MCF 10A (cell line): ENCODE measurements at places on chromosomes 5 and 9.

- H3K4me3 ChIP-seq = no peak overlapping the region
- H3K27ac ChIP-seq = no peak overlapping the region
- no peak for DNase-seq
- H3K27me3 ChIP-seq = no peaks in the 10 kb centered on the region
These were observed 106.1 kb upstream of the STC2 start for GRCh38 chr5:173434270-173434669.

DNA sequence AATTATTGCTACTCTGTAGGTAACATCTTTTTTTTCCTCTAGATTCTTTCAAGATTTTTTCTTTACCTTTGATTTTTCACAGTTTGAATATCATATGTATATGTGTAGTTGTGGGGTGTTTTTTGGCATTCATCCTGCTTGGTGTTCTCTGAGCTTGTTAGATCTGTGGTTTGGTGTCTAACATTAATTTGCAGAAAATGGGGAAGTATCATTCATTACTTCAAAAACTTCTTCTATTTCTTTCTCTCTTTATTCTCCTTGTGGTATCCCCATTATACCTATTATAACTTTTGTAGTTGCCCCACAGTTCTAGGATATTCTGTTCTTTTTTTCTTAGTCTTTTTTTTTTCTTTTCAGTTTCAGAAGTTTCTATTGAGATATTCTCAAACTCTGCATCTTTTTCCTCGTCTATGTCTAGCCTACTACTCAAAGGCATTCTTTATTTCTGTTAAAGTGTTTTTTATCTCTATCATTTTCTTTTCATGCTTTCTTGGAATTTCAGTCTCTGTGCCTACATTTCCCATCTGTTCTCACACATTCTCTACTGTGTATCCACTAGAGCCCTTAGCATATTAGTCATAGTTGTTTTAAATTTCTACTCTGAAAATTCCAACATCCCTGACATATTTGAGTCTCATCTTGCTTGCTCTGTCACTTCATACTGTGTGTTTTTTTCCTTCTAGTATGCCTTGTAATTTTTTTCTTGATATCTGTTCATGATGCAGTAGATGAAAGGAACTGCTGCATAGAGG is 60.1 kb upstream of the GNA14 start:
- H3K36me3 ChIP-seq = peaks cover 6% of the 10 kb centered on the region
- DNase-seq = no peak
- H3K27ac ChIP-seq = peak overlapping the region; percentile 60
- H3K4me1 ChIP-seq = peaks cover 35% of the 10 kb centered on the region
- H3K4me3 ChIP-seq = no peak overlapping the region

GRCh38 chr5:176575066-176575465 is 25.9 kb downstream of the CDHR2 start:
- DNase-seq = no peak
- no peaks in the 10 kb centered on the region for H3K36me3 ChIP-seq
- H3K27ac ChIP-seq = no peak overlapping the region
- peaks cover 14% of the 10 kb centered on the region for H3K4me1 ChIP-seq
- no peak overlapping the region for H3K4me3 ChIP-seq

GRCh38 chr5:39228596-39228995 is 9.2 kb upstream of the FYB1 start:
- no peaks in the 10 kb centered on the region for H3K36me3 ChIP-seq
- H3K27ac ChIP-seq = no peak overlapping the region
- no peak overlapping the region for H3K4me3 ChIP-seq
- no peaks in the 10 kb centered on the region for H3K27me3 ChIP-seq

DNA sequence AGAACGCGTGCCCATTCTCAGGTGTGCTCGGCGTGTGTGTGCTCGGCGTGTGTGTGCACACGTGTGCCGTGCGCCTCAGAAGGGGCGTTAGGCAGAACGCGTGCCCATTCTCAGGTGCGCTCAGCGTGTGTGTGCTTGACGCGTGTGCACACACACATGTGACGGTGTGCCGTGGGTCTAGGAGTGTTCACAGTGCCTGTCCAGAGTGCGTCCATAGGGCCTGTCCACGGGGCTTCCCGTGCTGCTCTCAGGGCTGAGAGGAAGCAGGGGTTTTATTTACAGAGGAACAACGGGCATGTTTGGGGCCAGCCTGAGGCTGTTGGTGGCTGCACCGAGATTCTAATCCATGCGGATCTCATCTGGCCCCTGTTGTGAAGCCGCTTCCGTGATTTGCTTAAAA is 14.2 kb upstream of the AHRR start:
- no peaks in the 10 kb centered on the region for H3K27me3 ChIP-seq
- peaks cover 70% of the 10 kb centered on the region for H3K36me3 ChIP-seq
- H3K4me1 ChIP-seq = peaks cover 10% of the 10 kb centered on the region
- no peak overlapping the region for H3K4me3 ChIP-seq

DNA sequence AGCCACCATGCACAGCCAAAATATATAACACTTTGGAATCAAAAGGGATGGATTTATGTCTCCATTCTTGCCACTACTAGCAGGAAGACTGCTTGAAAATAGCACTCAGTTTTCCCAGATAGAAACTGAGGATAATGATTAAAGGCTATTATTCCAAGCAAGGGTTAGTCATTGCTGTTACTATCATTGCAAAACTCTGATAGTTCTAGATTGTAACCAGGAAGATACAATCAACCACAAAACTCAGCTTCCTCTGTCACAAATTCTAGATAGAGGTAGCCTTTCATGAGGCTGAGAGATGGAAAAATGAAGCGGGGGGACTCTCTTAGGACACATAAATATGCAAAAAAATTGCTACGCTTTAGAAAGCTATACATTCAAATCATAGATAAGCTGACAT is 3.1 kb downstream of the ANXA1 start:
- peak overlapping the region; percentile 97 for H3K27ac ChIP-seq
- no peaks in the 10 kb centered on the region for H3K27me3 ChIP-seq
- H3K4me1 ChIP-seq = peaks cover 31% of the 10 kb centered on the region
- peak; percentile 22 for DNase-seq
- peak overlapping the region; percentile 88 for H3K4me3 ChIP-seq

DNA sequence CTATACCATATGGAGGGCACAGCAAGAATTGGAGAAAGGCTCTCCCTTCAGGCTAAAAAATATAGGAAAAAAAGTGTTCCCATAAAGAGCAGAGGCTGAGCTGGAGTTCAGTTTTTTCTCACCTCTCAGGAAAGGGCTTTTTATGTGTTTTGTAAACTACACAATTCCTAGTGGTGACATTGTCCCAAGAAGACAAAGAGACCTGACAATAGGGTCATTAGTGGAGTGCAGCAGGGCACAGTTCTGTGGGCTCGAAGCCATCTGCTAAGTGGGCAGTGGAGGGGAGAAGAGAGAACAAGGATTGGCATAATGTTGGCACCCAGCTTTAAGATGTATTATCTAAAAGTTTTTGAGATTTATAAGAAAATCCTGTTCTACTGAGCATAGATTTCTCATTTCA is 162.5 kb downstream of the HCN1 start:
- H3K36me3 ChIP-seq = no peaks in the 10 kb centered on the region
- H3K4me1 ChIP-seq = no peaks in the 10 kb centered on the region
- no peaks in the 10 kb centered on the region for H3K27me3 ChIP-seq
- DNase-seq = no peak
- H3K27ac ChIP-seq = no peak overlapping the region

- no peaks in the 10 kb centered on the region for H3K4me1 ChIP-seq
- H3K36me3 ChIP-seq = no peaks in the 10 kb centered on the region
- no peaks in the 10 kb centered on the region for H3K27me3 ChIP-seq
- no peak for DNase-seq
These were observed 117.3 kb downstream of the BRINP1 start for GRCh38 chr9:119251936-119252335.

DNA sequence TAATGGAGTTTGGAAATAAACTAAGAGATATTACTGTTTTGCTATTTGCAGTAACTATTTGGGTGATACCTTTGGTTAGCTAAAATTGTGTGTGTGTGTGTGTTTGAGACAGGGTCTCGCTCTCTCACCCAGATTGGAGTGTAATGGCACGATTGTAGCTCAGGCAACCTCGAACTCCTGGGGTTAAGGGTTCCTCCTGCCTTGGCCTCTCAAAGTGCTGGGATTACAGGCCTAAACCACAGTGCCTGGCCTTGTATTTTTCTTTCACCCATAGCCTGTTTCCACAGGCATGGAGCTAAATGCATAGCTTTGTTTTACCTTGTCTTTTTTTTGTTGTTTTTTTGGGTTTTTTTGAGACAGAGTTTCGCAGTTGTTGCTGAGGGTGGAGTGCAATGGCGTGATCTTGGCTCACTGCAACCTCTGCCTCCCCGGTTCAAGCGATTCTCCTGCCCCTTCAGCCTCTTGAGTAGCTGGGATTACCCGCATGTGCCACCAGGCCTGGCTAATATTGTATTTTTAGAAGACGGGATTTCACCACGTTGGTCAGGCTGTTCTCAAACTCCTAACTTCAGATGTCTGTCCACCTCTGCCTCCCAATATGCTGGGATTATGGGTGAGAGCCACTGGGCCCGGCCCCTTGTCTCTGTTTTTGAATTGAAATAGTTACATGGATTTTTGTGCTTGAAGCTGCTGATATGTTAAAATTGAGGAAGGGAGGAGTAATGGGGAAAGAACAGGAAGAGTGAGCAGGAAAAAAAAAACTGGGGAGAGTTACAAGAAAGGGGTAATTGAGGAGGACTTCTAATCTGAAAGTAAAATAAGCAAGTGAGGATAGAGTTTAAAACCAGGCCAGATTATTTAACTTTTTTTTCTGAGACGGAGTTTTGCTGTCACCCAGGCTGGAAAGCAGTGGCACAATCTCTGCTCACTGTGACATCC is 5.7 kb downstream of the GPBP1 start:
- H3K4me1 ChIP-seq = peaks cover 18% of the 10 kb centered on the region
- H3K4me3 ChIP-seq = peak overlapping the region; percentile 97
- H3K27ac ChIP-seq = peak overlapping the region; percentile 37
- no peaks in the 10 kb centered on the region for H3K27me3 ChIP-seq
- H3K36me3 ChIP-seq = peaks cover 75% of the 10 kb centered on the region

- peaks cover 12% of the 10 kb centered on the region for H3K36me3 ChIP-seq
- no peaks in the 10 kb centered on the region for H3K27me3 ChIP-seq
- H3K4me1 ChIP-seq = no peaks in the 10 kb centered on the region
These were observed 153.0 kb downstream of the DENND1A start for GRCh38 chr9:123776708-123777537.

- H3K4me1 ChIP-seq = no peaks in the 10 kb centered on the region
- H3K27ac ChIP-seq = no peak overlapping the region
- H3K27me3 ChIP-seq = no peaks in the 10 kb centered on the region
- DNase-seq = peak; percentile 21
These were observed 530 bp downstream of the UCK1 start for GRCh38 chr9:131530546-131530919.

DNA sequence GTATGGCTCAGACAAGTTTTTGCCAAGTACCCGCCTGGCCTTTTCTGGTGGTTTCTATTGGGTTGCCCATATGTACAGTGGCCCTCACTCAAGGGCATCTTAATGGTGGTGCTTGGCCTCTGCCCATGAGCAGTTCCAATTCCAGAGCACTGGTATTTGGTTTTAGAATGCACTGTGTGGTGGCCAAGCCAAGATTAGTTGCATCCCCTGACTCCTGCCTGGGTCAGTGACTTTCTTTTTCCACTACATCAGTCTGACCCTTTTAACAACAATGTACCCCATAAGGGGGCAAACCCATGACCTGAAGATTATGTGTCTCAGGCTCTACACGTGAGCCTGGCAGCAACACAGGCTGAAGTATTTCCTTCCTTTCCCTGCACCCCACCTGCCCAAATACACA is 34.2 kb downstream of the NPR3 start:
- H3K4me3 ChIP-seq = no peak overlapping the region
- peaks cover 5% of the 10 kb centered on the region for H3K36me3 ChIP-seq
- DNase-seq = no peak
- no peaks in the 10 kb centered on the region for H3K27me3 ChIP-seq

- H3K4me3 ChIP-seq = no peak overlapping the region
- H3K36me3 ChIP-seq = no peaks in the 10 kb centered on the region
- H3K27ac ChIP-seq = no peak overlapping the region
- H3K27me3 ChIP-seq = no peaks in the 10 kb centered on the region
These were observed 131.2 kb upstream of the PIK3R1 start for GRCh38 chr5:68084396-68084795.

DNA sequence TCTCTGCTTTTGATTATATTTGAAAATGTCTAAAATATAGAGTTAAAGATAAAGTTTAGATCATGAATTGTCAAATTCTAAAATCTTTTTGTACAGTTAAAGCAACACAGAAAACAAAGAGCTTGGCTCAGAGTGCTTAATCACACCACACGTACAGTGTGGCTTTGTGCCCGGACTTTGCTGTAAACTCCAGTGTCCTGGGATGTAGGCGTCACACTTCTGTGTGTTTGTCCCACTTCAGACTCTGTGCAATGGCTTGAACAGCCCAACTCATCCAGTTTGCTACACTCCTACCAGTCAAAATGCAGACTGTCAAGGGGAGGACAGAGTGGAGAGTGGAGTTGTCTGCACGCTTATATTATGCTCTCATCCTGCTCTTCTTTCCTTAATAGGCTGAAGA is 45.3 kb downstream of the SMARCA2 start:
- no peaks in the 10 kb centered on the region for H3K27me3 ChIP-seq
- H3K27ac ChIP-seq = no peak overlapping the region
- no peak overlapping the region for H3K4me3 ChIP-seq
- peaks cover 61% of the 10 kb centered on the region for H3K36me3 ChIP-seq

- H3K27me3 ChIP-seq = no peaks in the 10 kb centered on the region
- H3K4me1 ChIP-seq = no peaks in the 10 kb centered on the region
- DNase-seq = peak; percentile 57
- H3K4me3 ChIP-seq = no peak overlapping the region
- H3K36me3 ChIP-seq = no peaks in the 10 kb centered on the region
- no peak overlapping the region for H3K27ac ChIP-seq
These were observed 14.3 kb upstream of the FREM1 start for GRCh38 chr9:14924230-14925219.

GRCh38 chr5:108649646-108650045 is 98.1 kb upstream of the FER start:
- no peak overlapping the region for H3K4me3 ChIP-seq
- DNase-seq = no peak
- H3K27ac ChIP-seq = no peak overlapping the region
- peaks cover 6% of the 10 kb centered on the region for H3K36me3 ChIP-seq
- no peaks in the 10 kb centered on the region for H3K4me1 ChIP-seq

GRCh38 chr5:125746917-125747316 is 676.3 kb upstream of the GRAMD2B start:
- H3K4me1 ChIP-seq = peaks cover 16% of the 10 kb centered on the region
- no peaks in the 10 kb centered on the region for H3K27me3 ChIP-seq
- H3K27ac ChIP-seq = no peak overlapping the region
- H3K36me3 ChIP-seq = no peaks in the 10 kb centered on the region
- no peak for DNase-seq
- H3K4me3 ChIP-seq = no peak overlapping the region

DNA sequence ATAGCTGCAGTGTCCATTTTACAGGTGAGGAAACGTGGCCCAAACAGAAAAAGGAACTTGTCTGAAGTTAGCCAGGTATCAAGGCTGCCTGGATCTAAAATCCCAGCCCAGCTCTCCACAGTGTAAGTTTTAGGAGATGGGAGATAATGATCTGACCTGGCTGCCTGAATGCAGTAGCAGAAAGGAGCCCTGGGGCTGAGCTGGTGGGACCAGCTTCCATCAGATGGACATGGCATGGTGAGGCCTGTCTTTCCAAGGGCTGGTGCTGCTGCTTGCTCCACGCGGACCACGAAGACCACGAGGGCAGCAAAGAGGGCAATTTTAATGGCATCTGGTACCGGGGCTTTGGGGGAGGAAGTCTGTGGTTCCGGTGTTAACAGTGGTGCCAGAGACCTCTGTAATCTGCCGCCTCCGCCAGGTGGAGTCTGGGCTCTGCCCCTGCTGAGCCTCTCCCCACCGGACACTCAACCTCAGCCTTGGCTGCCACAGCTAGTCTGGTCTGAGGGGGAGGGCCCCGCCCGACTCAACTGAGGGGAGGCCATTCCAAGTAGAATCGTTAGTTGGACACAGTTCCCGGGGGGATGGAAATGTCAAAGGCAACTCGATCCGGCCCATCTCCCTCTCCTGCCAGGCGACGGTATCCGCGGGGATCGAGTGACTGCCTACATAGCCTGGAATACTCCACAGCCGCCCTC is 650 bp downstream of the MYORG start:
- peak overlapping the region; percentile 68 for H3K27ac ChIP-seq
- peak; percentile 61 for DNase-seq
- H3K27me3 ChIP-seq = no peaks in the 10 kb centered on the region
